Hematopoietic multipotent progenitor cell treated with erythropoietin and hydrocortisone succinate and interleukin-3 and kit ligand, for 8 days (in vitro differentiated cells): ENCODE measurements at places on chromosomes 3 and 15.

GRCh38 chr15:77944002-77944867 is 133.3 kb downstream of the TBC1D2B start:
- peak; percentile 91 for DNase-seq

GRCh38 chr3:124951511-124952281 is 17.1 kb upstream of the MUC13 start:
- no peak for DNase-seq

DNA sequence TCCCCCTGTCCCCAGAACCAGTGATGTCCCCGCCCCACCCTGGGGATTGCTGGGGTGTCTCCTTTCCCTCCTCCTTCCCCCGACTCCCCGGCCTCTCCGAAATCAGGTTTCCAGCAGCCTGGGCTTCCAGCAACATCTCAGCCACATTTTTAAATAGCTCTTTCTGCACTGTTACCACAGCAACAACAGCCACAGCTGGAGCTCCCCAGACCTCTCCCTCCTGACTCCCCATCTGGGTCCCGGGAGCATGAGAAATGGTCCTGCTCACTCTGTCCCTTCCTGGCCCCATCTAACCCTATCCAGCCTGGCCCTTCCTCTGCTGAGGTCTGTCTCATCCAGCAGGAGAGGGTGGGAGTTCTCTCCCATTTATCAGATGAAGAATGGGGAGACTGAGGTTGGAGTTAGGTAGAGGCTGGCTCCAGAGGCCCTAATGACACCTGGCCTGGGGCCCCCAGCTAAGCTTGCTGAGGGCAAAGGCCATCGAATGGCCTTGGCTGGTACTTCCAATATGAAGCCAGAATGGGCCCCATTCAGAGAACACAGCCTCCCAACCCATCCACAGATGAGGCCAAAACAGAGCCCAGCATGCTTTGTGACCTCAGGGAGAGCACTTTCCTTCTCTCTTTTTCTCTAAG is 1.5 kb downstream of the CAMK1 start:
- DNase-seq: no peak

GRCh38 chr3:182795389-182795782 is 2.1 kb downstream of the ATP11B start:
- DNase-seq: peak; percentile 60

DNA sequence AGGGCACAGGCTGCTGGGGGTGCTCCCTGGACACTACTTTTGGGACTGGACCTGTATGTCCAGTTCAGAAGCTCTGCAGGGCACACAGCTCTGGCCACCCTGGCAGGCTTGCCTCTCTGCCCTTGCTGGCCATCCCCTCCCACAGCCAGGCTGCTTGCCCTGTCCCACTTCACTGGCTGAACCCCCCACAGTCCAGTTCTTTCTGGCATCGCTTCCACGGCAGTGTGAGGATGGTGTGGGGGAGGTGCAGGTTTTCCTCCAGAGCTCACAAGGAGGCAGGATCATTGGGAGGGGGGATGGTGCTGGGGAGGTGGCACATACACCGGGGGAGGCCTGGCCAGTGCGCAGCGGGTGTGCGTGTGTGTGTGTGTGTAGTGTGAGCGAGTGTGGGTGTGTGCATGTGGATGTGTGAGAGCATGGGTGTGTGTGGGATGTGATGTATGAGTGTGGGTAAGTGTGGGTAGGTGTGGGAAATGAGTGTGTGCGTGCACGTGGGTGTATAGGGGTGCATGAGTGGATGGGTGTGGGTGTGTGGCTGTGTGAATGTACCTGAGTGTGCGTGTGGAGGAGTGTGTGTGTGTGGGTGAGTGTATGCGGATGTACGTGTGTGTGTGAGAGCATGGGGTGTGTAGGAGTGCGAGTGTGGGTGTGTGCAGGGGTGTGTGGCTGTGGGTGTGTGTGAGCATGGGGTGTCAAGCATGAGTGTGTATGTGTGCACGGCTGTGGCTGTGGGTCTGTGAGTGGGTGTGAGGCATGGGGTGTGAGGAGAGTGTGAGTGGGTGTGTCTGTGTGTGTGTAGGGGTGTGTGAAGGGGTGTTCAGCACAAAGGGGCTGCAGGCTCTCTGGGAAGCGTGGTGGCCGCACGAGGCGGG is 155.2 kb downstream of the NSMCE3 start:
- no peak for DNase-seq
